ENCODE measurements at places on chromosomes 16 and 17.
A peak's percentile ranks its signal among the peaks of the same experiment; 100 is the strongest.

DNA sequence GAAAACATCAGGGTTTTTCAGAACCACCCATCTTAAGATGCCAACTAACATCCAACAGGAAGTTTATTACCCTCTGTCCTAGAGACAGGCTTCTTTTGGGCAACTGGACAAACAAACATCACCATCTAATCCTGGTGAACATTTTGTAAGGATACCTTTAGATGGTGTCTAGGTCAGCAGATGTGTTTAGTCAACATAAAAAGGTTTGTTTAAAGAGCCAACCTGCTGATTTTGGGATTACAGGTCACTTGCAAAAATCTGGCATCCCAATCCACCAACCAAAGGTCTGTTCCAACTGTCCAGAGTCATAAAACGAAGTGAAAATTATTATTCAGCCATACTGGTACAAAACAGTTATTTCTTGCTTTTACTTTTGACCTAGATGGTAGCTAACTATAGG is 145.2 kb upstream of the C17orf78 start:
- no peak for DNase-seq

DNA sequence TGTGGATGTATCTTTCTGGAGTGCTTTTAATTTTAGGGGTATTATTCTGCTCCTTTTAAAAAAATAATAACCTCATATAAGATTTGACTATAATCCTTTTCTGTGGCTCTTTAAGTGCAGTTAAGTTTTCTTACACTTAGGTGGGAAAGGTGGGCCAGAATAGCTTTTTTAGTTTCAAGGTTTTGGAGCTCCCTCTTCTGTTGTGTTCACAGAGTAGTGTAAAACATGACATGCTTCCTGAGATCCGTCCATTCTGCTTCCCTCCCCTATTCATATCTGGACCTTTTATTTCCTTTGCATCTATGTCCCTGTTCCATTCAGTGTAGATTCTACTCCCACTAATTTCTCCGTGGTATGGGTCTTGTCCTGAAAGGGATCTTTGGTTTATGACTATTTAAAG is 12.8 kb downstream of the LRRC36 start:
- DNase-seq, result peak; percentile 11

GRCh38 chr16:7946142-7946541 is 613.5 kb downstream of the RBFOX1 start:
- peak; percentile 88 for DNase-seq

- no peak for DNase-seq
Observed at GRCh38 chr16:49373504-49373903, at the start of gene C16orf78. C16orf78 (plus strand) TSS chr16:49373804; CDS start chr16:49373940, 136 bp downstream.

GRCh38 chr17:68868708-68869107 is 86.5 kb downstream of the ABCA8 start:
- peak; percentile 0 for DNase-seq

DNA sequence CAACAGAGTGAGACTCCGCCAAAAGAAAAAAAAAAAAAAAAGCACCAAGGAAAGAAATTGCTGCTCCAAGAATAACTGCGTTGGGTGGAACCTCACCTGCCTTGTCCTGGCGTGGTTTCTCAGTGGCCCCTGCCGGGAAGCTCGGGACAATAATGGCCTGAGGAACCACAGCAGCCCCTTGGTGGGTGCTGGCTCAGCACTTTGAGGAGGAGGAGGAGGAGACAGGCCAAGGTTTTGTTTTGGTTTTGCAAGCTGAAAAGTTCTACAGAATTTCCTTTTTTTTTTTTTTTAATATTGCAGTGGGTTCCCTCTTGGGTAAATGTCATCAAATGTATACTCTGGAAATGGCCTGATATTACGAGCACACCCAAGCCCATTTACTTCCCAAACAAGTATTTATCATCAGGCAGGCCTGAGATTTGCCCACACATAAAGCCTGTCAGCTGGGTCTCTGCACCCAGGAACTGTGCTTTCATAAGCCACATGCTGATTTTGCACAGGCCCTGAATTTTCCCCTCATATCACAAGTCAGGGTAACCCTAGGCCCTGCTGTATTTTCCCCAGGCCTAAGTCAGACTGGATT is 78.3 kb downstream of the SOCS1 start:
- no peak for DNase-seq

DNA sequence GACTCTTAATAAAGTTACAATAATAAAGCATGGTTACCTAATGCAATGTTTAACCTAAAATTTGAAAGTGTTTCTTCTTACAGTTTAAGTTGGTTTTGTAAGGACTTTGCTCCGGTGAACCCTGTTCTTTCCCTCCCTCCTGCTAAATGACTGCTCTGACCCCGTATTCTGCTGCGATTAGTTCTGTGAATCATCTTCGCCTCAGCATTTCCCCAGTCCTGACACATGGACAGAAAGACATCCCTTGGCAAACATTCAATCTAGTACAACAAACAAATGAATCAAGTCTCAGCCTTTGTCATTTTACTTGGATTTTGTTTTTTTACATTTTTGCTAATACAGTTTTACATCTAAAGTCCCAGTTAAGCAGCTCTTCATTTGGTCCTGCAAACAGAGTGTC is 15.4 kb downstream of the KCNJ2 start:
- no peak for DNase-seq

Data from G401 (cell line).